ENCODE measurements at places on chromosomes 5 and 9. TPM values are rescaled to one million over a fixed set of nuclear protein-coding genes. Genes with fewer than 3 reads are reported as not detected.

Gene CAMSAP1
- 20.4 TPM for total RNA-seq

Gene TMEM252
- total RNA-seq = not detected

Gene SLC34A3
- not detected for total RNA-seq

Gene FBP2
- not detected for total RNA-seq

- DNase-seq = no peak
Measured at GRCh38 chr5:120055858-120056257, 408.2 kb upstream of the PRR16 start.

DNA sequence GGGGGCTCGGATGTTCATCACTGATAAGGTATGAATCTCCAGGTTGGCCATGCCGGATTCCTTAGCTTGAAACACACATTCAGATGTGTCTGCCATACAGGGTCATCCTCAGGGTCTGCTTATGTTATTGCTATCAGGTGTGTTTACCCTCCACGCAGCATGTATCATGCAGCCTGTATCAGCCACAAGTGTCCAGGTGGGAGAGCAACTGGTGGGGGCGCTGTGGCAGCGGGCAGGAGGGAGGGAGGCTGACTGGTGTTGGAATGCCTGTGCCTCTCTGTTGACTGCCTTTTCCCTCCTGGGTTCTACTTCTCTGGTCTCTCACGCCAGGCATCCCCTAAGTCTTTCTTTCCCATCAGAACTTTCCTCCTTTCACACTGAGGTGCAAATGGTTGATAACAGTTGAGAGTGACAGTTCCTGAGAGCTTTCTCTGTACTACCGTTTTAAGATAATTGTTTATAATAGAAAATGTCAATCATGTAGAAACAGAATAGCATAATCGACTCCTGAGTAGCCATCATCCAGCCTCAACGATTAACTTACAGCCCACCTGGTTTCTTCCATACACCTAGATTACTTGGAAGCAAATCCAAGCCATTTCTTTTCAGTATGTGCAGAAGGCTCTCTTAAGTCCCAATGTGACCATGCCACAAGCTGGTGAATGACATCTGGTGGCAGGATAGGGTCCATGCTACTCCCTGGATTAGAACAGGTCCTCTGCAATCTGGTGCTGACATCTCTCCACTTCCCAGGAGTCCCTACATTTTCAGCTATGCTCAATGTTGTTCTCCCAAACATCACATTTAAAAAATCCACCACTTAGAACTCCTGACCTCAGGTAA is 86.6 kb downstream of the ACER2 start:
- DNase-seq = no peak

DNA sequence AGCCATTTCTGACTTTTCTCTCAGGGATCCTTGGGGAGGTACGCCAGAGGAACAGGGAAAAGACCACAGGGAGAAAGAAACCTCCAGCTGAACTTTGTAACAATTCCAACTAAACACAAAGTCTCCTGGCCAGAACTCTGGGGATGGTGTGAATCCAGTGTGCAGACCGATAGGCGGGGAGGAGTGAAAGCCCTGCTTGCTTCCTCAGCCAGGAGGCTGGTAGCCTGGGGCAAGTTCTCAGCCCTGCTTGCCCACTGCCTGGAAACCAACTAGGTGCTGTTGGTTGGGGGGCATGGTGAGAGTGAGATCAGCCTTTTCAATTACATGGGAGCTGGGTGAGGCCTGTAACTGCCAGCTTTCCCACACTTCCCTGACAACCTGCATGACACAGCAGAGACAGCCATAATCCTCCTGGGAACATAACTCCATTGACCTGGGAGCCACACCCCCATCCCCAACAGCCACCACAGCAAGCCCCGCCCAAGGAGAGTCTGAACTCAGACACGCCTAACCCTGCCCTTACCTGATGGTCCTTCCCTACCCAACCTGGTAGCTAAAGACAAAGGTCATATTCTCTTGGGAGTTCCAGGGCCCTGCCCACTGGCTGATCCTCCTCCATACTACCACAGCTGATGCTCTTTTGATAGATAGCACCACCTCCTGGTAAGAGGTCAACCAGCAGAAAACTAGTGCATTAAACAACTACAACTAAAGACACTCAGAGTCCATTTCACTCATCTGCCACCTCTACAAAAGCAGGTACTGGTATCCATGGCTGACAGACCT is 100.1 kb upstream of the TNFAIP8 start:
- DNase-seq = no peak

GRCh38 chr9:115877852-115878438 is 275.6 kb upstream of the PAPPA start:
- DNase-seq = no peak

GRCh38 chr5:135220394-135221186 is 178.4 kb downstream of the MACROH2A1 start:
- DNase-seq = no peak
